Stimulated activated CD8-positive, alpha-beta memory T cell treated with anti-CD3 and anti-CD28 coated beads, Interleukin-15, amount 100 ng/mL, for 48 hours (primary cell): ENCODE measurements at places on chromosomes 1 and 21.

- no peak for DNase-seq
These were observed 98.9 kb downstream of the LYST start for GRCh38 chr1:235767795-235768194.

- no peak for DNase-seq
These were observed 158.2 kb upstream of the IRF2BP2 start for GRCh38 chr1:234768171-234768568.

DNA sequence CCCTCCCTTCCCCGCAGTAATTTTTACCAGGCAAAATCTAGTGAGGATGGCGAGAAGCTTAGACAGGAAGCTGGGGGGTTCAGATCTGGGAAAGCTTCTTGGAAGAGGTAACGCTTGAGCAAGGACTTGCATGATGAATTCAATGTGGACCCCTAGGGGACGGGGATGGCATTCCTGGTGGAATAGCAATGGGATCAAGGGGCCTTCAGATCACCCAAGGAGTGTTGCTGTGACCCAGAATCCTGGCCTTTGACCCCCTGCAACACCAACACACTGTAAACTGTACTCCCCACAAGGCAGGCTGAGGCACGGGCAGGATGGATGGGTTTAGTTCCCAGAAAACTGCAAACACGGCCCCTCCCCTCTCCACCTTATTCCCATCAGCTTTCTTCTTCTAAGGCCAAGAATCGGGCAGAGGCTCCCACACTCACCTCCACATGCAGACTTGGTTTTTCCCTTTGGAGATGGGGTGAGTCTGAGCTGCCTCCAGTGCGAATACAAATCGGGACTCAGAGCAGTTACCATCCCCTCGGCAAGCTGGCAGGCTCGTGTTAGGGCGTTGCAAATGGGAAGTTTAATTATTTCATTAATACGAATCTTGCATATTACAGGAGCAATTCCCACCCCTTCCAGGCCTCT, 20.1 kb downstream of the DISP3 start:
- no peak for DNase-seq

GRCh38 chr1:187689129-187689528, 860.4 kb downstream of the PLA2G4A start:
- DNase-seq = no peak

DNA sequence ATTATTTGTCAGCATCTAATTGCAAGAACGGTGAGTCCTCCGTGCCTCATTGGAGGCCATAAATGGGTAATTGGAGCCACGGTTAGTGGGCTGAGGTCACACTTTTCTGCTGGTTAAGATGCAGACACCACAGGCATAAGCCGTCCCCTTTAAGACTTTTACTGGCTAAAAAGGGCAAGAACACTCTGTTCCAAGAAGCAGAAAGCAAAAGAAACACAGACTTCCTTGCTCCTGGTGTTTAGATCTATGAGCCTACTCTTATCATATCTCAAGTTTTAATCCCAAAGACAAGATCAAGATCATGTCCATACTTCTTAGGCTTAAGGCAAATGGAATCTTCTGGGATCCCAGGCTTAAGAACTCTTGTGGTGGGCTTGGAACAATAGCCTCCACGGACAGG, 17.3 kb upstream of the GJA5 start:
- DNase-seq = no peak
